NCI-H1694 (cell line): ENCODE measurements at places on chromosomes 7 and 10.

DNA sequence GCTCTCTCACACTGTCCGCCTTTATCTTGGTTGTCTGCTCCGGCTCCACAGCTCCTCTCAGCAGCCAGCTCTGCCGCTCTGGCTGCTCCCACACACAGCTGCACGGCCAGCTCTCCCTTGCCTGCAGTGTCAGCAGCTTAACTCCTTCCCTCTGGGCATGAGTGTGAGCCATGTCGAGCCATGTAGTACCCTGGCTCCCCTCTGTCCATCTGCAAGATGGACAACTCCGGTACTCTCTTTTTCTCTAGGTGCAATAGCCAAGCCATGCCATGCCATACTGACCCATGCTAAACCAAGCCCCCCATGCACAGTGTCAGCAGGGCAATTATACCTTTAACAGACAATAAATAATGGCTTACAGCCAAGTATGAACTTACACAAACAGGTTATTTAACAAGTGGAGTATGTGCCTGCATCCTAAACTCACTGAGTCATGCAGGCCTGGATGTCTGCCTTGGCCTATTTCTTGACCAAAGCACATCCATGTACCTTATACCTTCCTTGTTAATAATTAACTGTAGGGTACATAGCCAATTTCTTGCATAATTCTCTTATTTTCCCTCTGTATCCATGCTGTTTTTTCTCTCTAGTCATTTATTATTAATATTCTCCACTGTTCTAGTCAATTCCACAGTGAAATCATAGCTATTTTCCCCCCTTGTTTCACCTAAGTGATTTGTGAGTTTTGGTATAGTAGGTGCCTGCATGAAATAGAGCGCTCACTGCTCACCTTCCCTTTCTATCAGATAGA is 170.9 kb downstream of the CDK14 start:
- peak; percentile 15 for DNase-seq

- DNase-seq: no peak
These were observed 687 bp downstream of the HELLS start for GRCh38 chr10:94546049-94546900.

- DNase-seq: no peak
These were observed 508.5 kb downstream of the DNAJB6 start for GRCh38 chr7:157845203-157845835.

GRCh38 chr7:101747053-101747878 is 70.2 kb upstream of the CUX1 start:
- no peak for DNase-seq

DNA sequence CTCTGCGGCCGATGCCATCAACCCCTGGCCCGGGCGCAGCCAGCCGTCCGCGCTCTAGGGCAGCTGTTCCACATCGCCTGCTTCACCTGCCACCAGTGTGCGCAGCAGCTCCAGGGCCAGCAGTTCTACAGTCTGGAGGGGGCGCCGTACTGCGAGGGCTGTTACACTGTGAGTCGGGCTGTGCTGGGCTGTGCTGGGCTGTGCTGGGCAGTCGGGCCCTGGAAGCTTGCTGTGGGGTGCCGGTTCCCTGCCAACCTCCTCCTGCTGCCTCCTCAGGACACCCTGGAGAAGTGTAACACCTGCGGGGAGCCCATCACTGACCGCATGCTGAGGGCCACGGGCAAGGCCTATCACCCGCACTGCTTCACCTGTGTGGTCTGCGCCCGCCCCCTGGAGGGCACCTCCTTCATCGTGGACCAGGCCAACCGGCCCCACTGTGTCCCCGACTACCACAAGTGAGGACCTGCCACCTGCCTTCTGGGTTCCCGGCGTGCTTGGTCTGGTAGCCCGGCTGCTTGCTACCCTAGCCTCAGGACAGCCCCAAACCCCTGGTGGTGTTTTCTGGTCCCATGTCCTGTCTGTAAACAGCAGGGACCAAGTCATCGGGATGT is 7.5 kb downstream of the ZYX start:
- DNase-seq: no peak

DNA sequence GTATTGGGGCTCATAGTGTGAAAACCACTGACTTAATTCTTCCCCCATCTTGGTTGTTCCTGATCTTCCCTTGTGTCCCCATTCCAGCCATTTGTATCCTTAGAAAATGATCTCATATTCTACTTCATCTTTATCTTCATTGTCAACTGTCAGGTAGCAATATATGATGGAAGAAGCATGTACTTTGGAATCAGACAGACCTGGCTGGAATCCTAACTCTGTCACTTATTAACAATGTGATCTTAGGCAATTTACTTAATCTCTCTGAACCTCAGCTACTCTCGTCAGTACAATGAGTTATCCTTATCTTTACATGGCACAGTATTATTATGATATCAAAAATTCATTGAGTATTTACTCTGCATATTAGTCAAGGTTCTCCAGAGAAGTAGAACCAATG is 10.1 kb downstream of the CFTR start:
- no peak for DNase-seq

DNA sequence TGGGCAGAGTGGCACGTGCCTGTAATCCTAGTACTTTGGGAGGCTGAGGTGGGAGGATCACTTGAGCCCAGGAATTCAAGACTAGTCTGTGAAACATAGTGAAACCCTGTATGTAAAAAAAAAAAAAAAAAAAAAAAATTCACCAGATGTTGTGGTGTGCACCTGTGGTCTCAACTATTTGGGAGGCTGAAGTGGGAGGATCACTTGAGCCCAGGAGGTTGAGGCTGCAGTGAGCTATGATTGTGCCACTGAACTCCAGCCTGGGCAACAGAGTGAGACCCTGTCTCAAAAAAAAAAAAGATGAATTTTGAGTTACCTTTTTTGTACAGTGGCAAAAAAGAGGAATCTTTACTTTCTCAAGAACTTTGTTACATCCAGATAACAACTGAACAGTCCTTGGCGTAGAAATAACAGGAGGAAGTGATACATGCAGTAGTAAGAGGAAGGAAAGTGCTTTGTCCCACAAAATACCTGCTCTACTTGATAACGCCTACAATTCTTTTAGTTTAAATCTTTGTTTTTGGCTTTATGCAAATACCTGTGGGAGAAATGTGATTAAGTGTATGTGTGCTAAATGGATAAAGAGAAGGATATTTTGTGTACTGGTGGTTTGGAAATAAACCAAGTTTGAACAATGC is 29.3 kb downstream of the SPAG6 start:
- DNase-seq: no peak

DNA sequence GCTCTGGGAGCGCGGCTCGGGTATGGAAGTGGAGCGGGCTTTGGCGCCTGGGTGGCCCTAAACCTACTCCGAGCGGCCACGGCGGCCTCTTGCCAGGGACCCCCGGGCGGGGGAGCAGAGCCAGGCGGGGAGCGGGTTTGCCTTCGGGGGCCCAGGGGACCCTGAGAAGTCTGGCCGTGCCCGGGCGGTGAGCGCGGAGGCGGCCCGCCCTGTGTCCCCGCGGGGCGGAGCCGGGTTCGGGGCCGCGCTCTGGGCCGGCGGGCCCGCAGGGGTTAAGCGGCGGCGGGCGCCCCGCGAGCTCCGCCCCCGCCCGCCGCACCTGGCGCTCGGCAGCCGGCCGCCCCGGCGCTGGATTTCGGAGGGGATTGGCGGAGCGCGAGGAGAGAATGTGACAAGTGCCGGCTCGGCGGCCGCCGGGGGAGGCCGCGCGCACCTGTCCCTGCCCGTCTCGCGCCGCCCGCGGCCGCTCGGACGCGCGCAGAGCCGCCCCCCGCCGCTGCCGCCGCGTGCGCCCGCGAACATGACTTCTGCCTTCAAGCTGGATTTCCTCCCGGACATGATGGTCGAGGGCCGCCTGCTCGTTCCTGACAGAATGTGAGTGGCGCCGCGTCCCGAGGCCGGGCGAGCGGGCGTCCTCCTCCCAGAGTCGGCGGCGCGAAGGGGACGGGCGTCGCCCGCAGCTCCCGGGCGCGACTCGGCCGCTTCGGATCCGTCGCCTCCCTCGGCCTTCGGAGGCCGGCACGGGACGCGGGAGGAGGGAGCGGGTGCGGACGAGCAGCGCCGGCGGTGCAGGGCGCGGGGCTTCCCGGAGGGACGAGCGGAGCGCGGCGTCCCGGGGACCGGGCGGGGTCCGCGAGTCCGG is at the start of gene CELF2:
TSS of gene CELF2 (plus strand) at position 303 of the 862 bp plus-strand sequence. CDS start at position 521, 218 bp downstream.
- no peak for DNase-seq

DNA sequence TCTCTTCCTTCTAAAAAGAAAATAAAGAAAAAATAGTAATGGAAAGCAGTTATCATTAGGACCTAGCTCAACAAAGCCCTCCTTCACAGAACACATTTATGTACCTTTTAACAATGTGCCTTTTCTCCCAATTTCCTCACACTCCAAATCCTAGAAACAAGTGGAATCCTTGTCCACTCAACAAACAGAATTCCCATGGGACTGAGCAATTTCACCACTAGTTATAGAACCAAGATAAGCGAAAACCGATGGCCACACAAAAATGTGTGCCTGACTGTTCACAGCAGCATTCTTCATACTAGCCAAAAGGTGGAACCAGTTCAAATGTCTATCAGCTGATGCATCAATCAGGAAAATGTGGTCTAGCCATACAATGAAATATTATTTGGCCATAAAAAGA is 17.3 kb downstream of the DCLRE1C start:
- DNase-seq: no peak

GRCh38 chr7:78634093-78634492 is 819.4 kb downstream of the MAGI2 start:
- DNase-seq: no peak

DNA sequence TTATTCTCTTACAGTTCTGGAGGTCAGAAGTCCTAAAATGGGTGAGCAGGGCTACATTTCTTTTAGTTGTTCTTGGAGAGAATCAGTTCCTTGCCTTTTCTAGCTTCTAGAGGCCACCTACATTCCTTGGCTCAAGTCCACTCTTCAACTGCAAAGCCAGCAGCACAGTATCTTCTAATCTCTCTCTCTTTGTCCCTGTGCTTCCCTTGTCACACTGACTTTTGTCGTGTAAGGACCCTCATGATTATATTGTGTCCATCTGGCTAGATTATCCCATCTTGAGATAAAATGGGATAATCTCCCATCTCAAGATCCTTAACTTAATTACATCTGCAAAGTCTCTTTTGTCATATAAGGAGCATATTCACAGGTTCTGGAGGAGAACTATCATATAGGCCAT is 359.0 kb downstream of the ADRA2A start:
- DNase-seq: no peak

DNA sequence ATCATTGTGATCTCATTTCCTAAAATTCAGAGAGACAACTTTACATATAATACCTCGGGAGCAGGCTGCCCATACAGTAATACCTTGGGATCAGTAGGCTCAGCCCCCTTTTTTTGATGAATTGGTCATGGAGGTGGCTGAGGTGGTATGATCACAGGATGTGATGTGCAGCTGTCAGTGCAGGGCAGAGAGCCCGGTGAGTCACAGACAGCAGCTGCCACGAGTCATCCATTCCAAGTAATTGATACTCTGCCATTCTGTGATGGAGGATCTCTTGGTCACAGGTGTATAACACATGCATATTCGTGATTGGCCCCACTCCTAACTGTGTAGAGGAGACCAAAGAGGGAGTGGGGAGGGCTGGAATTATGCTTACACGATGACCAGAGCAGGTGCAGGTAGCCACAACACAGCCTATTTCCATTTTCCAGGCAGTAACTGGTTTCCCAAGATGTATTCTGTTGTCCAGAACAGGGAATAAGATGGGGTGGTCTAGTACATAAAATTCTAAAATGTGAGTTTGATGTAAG is 14.1 kb downstream of the NRCAM start:
- DNase-seq: peak; percentile 27

DNA sequence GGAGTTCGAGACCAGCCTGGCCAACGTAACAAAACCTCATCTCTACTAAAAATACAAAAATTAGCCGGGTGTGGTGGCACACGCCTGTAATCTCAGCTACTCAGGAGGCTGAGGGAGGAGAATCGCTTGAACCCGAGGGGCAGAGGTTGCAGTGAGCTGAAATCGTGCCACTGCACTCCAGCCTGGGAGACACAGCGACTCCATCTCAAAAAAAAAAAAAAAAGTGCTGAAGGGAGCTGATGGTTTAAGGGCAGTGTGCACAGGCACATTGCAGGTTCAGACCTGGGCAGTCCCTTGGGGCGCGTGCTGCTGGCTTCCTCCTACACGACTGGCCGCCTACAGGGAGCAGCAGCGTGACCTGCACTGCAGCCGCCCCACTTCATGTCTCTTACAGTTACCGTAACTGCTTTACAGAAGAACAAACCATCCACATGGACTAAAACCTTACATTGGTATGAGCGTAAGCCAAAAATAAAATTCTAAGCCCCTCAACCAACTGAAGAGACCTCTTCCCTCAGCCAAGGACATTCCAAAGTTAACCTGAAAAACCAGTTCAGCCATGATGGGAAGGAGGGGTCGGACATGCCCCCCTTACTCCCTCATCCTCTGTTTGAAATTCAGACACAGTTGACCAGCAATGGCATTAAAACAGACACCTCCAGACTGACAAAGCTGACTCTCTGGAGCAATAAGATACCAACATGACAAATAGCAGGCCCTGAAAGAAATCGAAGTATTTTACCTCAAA is 262.2 kb downstream of the ZMYND11 start:
- DNase-seq: no peak

DNA sequence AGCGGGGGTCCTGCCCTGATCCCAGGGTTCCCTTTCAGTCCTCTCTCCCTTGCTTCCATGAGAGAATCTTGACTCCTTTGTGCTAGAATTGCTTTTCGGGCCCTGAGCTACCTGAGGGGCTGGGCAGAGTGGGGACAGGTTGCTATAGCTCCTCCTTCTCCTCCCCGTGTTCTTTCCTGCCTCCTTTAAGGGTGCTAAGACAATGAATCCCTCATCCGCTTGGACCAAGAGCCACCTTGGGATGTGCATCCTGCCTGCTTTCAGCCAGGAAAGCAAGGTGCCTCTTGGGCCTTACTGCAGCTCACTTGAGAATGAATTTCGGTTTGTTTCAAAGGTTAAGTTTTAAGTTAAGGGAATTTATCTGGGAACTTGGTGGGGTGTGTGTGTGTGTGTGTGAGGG is 53.6 kb downstream of the ADRA2A start:
- no peak for DNase-seq

DNA sequence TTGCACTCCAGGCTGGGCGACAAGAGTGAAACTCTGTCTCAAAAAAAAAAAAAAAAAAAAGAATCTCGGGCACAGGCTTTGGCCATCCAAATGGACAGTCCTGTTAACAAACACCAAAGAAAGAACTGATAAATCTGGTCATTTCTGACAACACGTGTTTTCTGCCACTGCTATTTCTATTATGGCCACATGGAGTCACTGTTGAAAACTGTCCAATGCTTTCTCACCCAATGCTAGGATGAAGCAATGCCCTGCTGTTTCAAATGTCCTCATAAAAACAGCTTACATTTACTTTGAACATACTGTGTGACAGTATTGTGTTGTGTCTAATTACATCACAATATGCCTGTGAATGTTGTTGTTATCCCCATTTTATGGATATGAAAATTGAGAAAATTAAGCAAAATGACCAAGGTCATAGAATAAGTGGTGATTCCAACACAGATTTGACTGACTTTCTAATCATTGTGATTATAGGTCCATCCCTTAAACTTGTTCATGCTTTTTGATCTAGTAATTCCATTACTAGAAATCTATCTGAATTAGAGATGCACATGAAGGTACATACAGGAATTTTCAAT is 19.9 kb upstream of the MAP3K8 start:
- peak; percentile 32 for DNase-seq
